ENCODE measurements at places on chromosomes 7 and 10. TPM values are rescaled to one million over a fixed set of nuclear protein-coding genes. Genes with fewer than 3 reads are reported as not detected.

- DNase-seq, result no peak
- no peaks in the 10 kb centered on the region for H3K27me3 ChIP-seq
- H3K27ac ChIP-seq, result no peak overlapping the region
Observed at GRCh38 chr10:44369296-44369695, 15.6 kb downstream of the CXCL12 start.

DNA sequence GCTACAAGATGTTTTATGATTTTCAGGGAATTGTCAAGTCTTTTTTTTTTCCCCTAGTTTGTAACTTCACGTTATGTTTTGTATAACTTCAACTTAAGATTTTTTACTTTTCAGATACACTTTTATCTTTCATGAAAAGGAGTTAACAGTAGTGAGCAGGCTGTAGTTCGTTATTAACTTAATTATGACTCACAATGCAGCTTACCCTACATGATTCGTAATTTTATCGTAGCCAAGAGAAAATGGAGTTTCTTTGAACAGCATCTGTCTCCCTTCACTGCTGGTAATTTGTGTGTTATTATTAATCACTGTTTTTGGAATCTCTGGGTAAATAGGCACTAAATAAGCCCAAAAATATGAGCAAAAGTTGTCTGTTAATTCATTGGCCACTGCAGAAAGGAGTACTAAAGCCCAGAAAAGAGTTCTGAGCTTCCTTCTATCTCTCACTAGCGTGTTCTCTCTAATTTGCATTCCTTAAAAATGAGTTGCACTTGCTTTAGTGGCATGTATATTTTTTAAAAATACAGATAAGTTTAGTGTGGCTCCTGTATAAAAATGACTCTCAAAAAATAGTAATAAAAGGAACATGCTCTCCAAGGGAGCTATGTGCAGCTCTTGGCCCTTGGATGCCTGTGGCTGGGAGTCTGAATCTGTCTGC lies 36.1 kb downstream of the RALA start:
- no peaks in the 10 kb centered on the region for H3K27me3 ChIP-seq
- no peaks in the 10 kb centered on the region for H3K4me1 ChIP-seq
- H3K36me3 ChIP-seq, result no peaks in the 10 kb centered on the region
- H3K4me3 ChIP-seq, result no peak overlapping the region
- no peak for DNase-seq

DNA sequence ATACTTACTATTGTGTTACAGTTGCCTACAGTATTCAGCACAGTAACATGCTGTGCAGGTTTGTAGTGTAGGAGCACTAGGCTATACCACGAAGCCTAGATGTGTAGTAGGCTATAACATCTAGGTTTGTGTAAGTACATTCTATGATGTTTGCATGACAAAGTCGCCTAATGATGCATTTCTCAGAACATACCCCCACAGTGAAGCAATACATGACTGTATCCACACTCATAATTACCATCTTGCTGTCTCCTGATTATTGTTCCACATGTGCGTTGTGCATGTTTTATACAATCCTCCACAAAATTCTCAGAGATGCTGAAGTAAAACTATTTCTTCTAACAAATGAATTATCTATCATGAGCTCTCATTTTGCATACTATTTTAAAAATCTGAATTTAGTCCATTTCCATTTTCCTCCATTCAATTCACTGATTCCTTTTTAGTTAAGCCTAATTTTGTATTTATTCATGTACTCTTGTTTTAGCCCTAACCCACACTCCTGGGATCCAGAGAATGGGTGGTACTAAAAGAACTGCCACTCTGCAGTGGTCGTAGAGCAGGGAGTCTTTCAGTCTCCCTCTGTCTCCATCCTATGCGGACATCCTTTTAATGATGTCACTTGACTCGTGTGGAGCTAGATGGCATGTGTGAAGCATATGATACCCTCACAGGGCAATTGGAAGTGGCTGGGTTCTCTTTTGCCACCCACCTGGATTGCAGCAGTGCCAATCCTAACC lies 67.6 kb upstream of the CAV2 start:
- no peaks in the 10 kb centered on the region for H3K36me3 ChIP-seq
- no peaks in the 10 kb centered on the region for H3K4me1 ChIP-seq
- H3K4me3 ChIP-seq, result no peak overlapping the region
- H3K27me3 ChIP-seq, result no peaks in the 10 kb centered on the region

- no peak overlapping the region for H3K4me3 ChIP-seq
- no peak for DNase-seq
- H3K27ac ChIP-seq, result no peak overlapping the region
- no peaks in the 10 kb centered on the region for H3K36me3 ChIP-seq
- no peaks in the 10 kb centered on the region for H3K27me3 ChIP-seq
Observed at GRCh38 chr10:17037910-17038309, 91.7 kb downstream of the CUBN start.

Gene STEAP1
- not detected for total RNA-seq

Gene RGR
- not detected for total RNA-seq

Gene MSMB
- total RNA-seq, result not detected

Gene AUTS2
- total RNA-seq, result 31.0 TPM

Gene EMX2
- not detected for total RNA-seq

Gene HOGA1
- not detected for total RNA-seq

Gene NEUROD6
- total RNA-seq, result not detected
